ENCODE measurements at places on chromosomes 7 and 10.

DNA sequence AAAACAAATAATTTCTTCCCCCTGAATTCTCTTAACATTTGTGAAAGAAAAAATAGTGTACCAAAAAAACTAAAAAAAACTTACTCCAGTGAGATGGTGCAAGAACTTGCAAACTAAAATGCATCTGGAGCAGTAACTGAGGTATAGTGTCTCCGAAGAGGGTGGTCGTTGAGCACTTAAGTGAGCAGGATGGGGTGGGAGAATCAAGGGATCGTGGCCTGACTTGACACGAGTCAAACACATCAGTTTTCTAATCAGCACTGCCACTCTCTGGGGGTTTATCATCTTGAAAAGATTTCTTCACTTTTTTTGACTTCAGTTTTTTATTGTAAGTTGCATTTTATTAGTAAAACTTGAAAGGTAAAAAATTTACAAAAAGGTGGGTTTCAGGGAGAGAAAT lies 2.5 kb downstream of the ZNF273 start:
- DNase-seq, result no peak

GRCh38 chr10:123009105-123009820 lies 457 bp downstream of the ACADSB start:
- no peak for DNase-seq

GRCh38 chr7:87479951-87480350 lies 4.5 kb upstream of the ABCB4 start:
- DNase-seq, result no peak

- DNase-seq, result no peak
These were observed 37.8 kb upstream of the CACUL1 start for GRCh38 chr10:118792526-118792925.

DNA sequence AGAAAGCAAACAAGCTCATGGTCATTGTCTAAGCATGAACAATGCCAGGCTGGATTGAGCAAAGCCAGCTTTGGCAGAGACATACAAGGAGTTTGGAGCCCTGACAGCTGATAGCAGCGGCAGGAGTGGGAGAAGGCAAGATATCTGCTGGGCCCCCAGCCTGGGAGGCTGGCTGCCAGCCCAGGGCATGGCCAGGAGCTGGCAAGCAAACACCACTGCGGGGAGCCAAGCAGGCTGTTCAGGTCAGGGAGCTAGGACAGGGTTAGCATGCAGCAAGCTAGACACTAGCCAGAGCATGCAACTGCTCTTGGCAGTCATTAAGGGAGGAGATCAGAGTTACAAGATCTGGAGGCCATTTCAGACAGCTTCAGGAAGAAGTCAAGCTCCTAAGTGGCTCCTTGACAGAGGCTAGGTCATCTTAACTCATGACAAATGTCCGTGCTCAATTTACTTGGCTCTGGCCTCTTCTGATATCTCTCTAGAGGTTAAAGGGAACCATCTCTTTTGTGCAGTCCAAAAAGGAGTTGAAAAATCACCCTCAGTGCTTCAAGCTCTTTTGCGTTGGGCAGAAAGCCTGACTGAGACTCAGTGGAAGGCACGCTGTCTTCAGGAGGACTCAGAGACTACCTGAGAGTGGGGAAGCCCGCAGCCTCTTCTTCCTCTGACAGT lies 436.8 kb upstream of the C7orf33 start:
- no peak for DNase-seq

DNA sequence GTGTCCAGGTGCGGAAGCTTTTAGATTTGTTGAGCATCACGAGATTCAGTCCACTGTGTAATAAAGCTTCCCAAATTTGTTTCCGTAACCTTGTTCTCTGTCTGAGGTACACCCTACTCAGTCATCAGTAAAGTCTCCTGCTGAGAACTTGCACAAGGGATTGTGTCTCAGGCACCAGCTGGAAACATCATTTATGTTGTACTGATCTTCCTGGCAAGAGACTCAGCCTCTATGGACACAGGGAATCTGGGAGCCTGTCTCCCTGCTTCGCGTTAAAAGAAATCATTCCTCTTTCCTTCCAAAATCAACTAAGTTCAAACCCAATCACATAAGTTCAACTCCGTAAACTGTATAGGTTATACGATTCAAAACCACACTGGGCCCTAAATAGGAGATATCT lies 336.8 kb downstream of the GPR37 start:
- no peak for DNase-seq

DNA sequence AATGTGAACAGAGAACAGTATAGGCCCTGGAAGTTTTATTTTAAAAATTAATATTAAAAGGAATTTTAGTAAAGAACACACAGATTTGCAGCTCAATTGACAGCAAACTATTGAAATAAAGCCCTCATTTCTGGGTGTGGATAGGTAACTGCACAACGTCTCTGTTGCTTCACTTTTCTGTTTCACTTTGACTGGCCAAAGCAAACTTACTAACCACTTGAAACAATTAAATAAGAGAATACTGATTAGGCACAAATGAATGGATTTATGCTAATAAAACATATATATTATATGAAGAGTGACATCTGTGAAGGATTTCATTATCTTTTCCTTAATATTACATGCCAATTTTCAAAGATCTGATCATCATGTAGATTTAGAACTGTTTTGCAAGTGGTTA lies 11.9 kb downstream of the ZNF804B start:
- DNase-seq, result no peak

- DNase-seq, result no peak
These were observed 28.7 kb downstream of the TMEM106B start for GRCh38 chr7:12239806-12240205.

- no peak for DNase-seq
These were observed 87.8 kb downstream of the CCSER2 start for GRCh38 chr10:84416245-84416555.

All from activated CD8-positive, alpha-beta memory T cell treated with anti-CD3 and anti-CD28 coated beads for 1 hour (primary cell).